ENCODE measurements at places on chromosomes 1 and 21.
A peak's percentile ranks its signal among the peaks of the same experiment; 100 is the strongest.

DNA sequence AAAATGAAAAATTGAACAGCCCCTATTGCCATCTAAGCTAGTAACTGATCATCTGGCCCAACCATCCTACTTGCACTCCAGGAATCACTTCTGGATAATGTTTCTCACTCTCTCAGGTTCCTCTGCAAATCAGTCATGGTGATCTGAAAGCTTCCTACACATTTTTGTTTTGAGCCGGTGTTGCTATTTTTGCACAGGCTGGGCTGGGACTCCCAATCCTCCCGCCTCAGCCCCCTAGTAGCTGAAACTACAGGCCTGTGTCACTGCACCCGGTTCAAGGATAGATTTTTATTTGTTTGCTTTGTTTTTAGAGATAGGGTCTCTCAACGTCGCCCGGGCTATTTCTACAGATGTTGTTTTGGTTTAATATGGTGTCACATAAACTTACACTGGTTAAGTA lies 40.5 kb upstream of the HMCN1 start:
- no peak for DNase-seq

DNA sequence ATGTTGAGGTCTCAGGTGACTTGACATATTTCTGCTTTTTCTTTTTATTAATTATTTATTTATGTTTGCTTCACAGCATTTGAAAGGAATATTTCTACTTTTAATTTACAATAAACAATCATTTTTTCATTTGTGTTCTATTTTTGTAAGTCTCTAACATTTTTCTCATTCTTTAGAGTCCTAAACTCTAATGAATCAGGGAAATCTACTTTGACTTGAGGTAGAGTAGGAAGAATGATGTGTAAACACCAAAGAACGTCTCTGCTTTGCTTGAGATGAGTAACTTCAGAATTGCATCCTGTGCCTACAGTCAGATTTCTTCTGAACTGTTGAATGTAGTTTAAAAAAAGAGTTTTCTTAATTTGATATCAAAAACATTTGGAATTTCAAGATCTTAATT lies 65.2 kb downstream of the CNST start:
- DNase-seq: no peak

GRCh38 chr1:162349635-162350330 lies 26.9 kb downstream of the SPATA46 start:
- peak; percentile 85 for DNase-seq

DNA sequence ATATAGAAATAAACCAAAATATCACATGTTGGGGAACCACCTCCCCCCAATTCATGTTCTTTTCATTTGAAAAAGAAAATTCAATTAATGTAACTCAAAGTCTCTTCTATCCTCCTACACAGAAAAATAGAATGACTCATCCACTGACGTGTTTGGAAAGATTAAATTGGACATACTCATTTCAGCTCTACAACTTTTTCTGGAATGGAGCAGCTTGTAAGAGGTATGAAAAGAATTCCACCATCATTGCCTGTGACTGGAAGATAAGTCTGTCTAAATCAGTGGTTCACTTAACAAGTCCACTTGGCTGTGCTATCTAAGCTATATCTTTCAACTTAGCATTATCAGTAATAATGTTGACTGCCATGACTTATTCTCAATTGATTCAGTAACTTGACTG lies 702.3 kb downstream of the BRINP3 start:
- DNase-seq: no peak

GRCh38 chr1:23995431-23995837 lies 15.3 kb upstream of the SRSF10 start:
- no peak for DNase-seq

DNA sequence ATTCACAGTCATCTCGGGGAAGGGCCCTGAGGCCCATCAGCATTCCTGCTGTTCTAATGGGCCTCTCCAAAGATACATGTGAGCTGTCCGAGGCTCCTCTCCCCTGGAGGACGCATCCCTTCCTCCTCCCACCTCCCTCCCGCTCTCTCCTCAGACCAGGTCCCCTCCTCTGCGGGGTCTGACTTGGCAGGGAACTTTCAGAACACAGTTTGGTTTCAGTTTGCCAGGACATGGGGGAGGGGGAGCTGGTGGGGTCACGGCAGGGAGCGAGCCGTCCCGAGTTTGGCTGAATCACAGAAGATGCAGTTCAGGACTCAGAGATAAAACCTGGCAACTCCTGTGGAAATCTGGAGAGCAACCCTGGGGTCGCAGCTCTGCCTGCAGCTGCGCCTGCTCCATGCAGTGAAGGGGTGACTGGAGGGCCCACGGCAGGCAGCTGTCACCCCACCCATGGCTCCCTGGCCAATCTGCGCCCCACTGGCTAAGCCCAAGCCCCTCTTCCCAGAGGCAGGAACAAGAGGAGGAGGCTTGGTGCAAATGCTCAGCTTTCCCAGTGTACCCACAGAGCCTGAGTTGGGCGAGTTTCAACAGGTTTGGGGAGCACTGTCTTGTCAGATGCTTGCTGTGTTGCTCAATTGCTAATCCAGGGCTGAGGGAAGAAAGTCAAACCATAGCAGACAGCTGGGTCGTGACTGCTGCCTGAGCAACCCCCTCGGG lies 5.7 kb downstream of the WNT4 start:
- DNase-seq: peak; percentile 82

Data from islet precursor cell (in vitro differentiated cells).